ENCODE measurements at places on chromosomes 4 and X.

GRCh38 chrX:47836164-47837072 lies at the start of gene ZNF81:
Gene ZNF81, plus strand, starts transcription at chrX:47836902. Its CDS starts 9,366 bp downstream, at chrX:47846268.
- peak; percentile 91 for DNase-seq

GRCh38 chr4:80613470-80613869 lies 277.9 kb downstream of the CFAP299 start:
- DNase-seq: no peak

GRCh38 chr4:122968227-122968812 lies 45.9 kb upstream of the NUDT6 start:
- no peak for DNase-seq

- DNase-seq: no peak
Observed at GRCh38 chr4:183612329-183613250, 46.4 kb downstream of the RWDD4 start.

DNA sequence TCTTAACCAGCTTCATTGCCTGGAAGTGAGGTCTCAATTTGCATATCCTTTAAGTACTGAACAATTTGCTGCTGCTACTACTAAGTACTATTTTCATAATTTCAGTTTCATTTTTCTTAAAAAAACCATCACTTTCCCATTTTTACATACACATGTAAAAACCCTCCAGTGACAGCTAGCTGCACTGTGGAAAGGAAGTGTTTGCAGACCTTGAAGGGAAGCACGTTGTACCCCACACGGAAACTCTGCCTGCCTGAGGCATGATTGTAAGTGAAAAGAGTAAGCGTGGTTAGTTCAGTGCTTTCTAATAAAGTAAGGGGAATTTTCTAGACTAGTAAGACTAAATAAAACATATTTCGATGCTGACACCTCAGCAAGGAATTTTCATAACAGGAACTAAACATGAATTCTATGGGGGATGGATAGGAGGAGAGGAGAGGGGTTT lies 103.6 kb downstream of the RAPGEF2 start:
- DNase-seq: peak; percentile 31

- DNase-seq: no peak
Observed at GRCh38 chr4:83012200-83012686, 1.6 kb upstream of the LIN54 start.

DNA sequence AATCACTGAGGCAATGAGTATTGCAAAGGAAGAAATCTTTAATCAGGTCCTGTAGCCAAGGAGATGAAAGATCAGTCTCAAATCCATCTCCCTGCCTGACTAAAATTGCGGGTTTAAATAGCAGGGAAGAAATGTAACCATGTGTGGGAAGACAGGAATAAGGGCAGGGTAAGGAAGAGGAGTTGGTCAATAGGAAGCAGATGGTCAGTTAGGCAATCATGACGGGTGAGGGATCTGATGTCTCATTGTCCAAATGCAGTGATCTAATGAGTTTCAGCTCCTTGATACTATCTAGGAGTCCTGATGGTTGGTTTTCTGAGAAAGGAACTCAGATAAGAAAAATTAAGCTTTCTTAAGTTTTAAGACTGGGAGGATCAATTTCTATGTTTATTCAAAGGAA lies 200.8 kb downstream of the SPATA18 start:
- no peak for DNase-seq

DNA sequence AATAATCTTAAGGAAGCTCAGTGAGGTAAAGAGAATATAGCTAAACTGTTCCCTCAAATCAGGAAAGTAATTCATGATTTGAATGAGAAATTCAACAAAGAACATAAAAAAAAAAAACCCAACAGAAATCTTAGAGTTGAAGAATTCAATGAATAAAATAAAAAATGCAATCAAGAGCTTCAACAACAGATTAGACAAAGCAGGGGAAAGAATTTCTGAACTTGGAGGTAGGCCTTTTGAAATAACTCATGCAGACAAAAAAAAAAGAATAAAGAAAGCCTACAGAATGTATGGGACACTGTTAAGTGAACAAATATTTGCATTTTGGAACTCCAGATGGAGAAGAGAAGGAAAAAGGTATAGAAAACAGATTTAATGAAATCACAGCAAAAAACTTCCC lies 77.9 kb downstream of the CBR4 start:
- DNase-seq: no peak

GRCh38 chr4:122742933-122743829 lies 10.7 kb downstream of the BBS12 start:
- no peak for DNase-seq

- DNase-seq: no peak
Observed at GRCh38 chrX:39398963-39399261, 597.7 kb downstream of the MID1IP1 start.

DNA sequence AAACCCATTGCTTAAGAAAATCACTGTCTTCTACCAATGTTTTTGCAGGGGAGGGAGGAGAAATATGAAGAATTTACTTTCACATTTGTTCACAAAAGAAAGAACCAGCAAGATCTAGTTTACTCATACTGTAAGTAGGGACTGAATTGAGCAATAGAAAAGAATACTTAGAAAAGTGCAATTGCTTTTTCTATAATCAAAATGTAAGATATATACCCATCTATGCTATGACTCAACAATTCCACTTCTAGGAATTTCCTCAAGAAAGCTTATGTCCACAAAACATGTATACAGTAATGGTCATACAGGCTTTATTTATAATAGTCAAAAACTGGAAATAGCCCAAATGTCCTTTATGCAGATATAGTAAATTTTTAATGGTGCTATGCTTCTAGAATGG lies 196.4 kb downstream of the LRBA start:
- no peak for DNase-seq

DNA sequence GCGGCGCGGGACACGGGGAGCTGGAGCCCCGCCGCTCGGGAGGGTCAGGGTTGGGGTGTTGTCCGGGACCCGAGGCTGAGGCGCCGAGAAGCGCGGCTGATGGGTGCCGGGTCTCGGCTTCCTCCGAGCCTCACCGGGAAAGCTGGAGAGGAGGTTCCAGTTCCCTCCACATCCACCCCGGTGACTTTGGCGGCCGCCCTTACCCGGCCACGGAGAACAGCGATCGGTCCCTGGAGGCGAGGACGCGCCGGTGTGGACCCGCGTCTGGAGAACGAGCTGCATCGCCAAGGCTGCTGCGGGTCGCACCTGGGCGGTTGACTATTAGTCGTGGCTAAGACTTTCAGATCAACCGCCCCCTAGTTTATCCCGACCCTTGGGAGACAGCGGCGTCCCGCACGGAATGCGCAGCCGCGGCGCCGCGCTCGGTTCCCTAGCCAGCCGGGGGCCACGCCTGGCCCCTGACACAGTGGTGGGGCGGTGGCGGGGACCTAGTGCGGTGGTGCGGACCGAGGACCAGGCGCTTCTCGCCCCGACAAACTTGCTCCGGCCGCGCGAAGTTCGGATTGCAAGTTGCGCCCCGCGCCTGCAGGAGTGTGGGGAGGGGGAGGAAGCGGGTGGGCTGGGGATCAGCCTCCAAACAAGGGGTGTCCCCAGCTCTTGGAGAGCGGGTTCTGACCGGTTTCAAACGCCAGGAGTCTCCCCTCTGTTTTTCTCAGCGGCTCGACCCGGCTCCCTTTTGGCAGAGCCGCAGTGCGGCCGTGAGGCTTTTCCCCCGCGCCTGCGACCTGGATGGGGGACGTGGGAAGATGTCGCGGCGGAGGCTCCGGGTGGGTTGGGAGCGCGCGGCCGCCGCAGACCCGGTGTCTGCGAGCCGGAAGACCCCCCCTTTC lies 568 bp downstream of the FHDC1 start:
- DNase-seq: peak; percentile 67

DNA sequence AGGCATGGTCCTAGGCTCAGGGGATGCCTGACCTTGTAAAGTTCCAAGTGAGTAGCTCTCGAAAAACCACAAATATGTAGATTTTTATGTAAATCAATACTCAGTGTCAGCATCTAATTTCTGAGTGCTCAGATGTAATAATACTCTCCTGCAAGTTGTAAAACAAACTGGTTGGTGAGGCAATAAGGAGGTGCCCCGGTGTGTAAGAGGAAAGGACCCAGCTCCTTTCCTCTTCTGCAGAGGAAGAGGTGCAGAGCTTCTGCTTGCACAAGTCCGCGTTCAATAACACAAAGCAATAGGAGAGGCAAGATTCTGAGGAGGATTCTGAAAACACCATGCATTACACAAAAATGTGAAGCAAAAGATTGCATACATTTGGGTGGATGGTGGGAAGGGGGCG lies 43.6 kb upstream of the ENPP6 start:
- DNase-seq: no peak

DNA sequence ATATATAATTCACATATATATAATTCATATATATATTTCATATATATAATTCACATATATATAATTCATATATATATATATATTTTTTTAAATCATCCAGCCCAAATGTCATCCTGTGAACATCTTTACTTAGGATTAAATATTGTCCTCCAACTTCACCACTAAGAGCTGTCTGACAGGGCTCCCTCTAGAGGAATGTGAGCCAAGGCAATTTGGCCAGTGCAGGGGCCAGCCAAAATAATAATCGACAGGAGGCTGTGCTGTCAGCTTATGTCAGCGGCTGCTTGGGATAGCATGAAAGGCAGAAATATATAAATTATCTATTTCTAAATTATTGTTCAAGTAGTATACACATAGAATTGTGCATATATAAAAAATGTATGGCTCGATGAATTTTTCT lies 29.5 kb downstream of the EGFL6 start:
- no peak for DNase-seq

DNA sequence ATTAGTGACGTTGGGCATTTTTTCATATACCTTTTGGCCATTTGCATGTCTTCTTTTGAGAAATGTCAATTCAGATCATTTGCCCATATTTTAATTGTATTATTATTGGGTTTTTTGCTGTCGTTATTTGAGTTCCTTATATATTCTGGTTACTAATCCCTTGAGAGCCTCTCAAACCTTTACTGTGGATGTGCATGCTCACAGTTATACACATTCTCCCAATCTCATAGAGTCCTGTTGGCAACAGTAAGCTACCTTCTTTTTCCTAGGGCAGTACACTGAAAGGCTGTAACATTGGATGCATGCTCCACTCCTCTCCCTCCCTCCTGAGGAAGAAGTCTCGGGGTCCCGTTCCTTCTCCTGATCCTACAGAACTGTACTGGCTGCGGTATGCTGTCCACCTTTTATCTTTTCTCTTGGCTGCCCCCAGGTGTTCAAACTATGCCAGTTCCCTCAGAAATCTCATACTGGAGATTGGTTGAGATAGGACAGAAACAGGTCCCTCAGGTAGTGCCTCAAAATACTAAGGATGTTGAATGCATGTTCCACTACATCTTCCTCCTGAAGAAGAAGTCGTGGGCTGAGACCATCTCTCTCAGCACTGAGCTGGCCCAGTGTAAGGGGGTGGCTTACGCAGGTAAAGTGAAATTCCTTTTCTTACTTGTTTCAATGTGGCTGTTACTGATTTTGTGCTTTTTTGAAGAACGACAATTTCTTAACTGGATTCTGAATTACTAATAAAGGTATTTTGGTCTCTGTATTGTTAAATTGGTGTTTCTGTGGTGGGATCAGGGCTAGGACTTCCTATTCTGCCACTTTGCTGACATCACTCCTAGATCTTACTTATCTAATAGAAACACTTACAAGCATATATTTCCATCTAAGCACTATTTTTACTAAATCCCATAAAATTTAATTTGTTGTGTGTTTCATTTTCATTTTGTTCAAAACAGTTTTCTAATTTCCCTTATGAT lies 145.4 kb upstream of the HUWE1 start:
- DNase-seq: peak; percentile 33

DNA sequence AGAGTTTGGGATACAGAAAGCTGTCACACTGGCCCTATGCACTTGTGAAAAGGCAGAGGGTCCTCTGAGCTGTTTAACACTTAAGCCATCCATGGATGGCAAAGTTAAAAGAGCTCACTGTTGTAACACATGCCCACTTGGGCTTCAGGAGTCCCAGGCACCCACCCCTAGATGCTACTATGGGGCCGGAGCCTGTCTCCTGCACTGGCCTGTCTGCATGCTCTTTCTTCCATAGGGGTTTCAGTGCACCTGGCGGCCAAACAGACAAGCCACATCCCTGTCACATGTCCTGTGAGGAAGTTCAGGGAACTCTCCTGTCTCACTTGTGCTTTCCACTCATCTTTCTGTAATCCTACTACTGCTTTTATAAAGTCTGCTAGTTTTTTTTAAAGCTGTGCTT lies 2586.0 kb downstream of the PCDH7 start:
- no peak for DNase-seq

GRCh38 chr4:145279122-145279960 lies 99.0 kb upstream of the OTUD4 start:
- peak; percentile 64 for DNase-seq

Measured in GM03348 (cell line).